ENCODE measurements at places on chromosomes 13 and 19. TPM values are rescaled to one million over a fixed set of nuclear protein-coding genes. Genes with fewer than 3 reads are reported as not detected.

DNA sequence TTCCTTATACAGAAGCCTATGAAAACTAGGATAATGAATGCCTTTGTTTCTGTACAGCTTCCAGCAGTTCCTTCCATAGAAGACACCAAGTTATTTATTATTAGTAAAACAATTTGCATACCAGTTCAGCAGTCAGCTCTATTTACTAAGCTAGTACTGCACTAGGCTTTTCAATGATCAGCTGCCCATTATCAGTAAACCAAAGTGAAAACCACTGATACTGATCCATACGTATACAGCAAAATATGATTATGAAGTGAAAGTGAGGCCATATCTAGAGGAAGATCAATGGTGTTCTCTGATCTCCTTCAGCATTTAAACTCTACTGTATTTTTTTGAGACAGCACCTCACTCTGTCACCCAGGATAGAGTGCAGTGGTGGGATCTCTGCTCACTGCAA is 3.2 kb downstream of the TPT1 start:
- H3K27ac ChIP-seq: no peak overlapping the region
- H3K4me3 ChIP-seq: peak overlapping the region; percentile 2
- peaks cover 16% of the 10 kb centered on the region for H3K4me1 ChIP-seq
- no peak for DNase-seq

- H3K27me3 ChIP-seq: no peaks in the 10 kb centered on the region
- H3K27ac ChIP-seq: no peak overlapping the region
- H3K36me3 ChIP-seq: no peaks in the 10 kb centered on the region
These were observed 108.6 kb downstream of the AKAP11 start for GRCh38 chr13:42380420-42381164.

DNA sequence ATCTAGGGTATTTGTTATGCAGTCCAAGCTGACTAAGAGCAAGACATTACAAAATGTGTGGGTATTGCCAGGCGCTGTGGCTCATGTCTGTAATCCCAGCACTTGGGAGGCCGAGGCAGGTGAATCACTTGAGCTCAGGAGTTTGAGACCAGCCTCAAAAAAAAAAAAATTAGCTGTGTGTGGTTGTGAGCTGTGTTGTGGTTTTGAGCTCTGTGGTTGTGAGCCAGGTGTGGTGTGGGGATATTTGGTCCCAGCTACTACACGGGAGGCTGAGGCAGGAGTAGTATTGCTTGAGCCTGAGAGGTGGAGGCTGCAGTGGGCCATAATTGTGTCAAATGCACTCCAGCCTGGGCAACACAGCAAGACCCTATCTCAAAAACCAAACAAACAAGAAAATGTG is 5.6 kb upstream of the KEAP1 start:
- no peaks in the 10 kb centered on the region for H3K4me1 ChIP-seq
- no peak overlapping the region for H3K27ac ChIP-seq
- H3K27me3 ChIP-seq: peaks cover 22% of the 10 kb centered on the region
- DNase-seq: no peak

DNA sequence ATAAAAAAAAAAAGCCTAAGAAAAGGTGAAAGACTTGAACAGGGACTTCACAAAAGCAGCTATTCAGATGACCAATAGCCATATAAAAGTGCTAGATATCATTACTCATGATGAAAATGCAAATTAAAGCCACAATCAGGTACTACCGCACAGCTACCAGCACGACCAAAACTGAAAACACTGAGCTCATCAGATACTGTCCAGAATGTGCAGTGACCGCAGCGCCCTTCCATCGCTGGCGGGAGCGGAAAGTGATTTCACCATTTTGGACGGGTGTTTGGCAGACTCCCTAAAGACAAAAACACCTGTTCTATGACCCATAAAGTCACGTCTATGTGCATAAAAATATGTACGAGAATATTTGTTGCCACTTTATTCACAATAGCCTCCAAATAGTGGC is 60.7 kb downstream of the SLC6A16 start:
- no peak overlapping the region for H3K27ac ChIP-seq
- H3K4me1 ChIP-seq: no peaks in the 10 kb centered on the region
- no peaks in the 10 kb centered on the region for H3K36me3 ChIP-seq
- no peak for DNase-seq

GRCh38 chr19:17406046-17406886 is 836 bp upstream of the BST2 start:
- H3K36me3 ChIP-seq: no peaks in the 10 kb centered on the region
- H3K4me1 ChIP-seq: peaks cover 32% of the 10 kb centered on the region
- H3K4me3 ChIP-seq: peak overlapping the region; percentile 83
- no peak for DNase-seq

- H3K4me1 ChIP-seq: no peaks in the 10 kb centered on the region
- H3K4me3 ChIP-seq: no peak overlapping the region
- H3K27ac ChIP-seq: no peak overlapping the region
- peaks cover 79% of the 10 kb centered on the region for H3K36me3 ChIP-seq
These were observed 14.6 kb downstream of the ADGRE5 start for GRCh38 chr19:14395710-14396336.

DNA sequence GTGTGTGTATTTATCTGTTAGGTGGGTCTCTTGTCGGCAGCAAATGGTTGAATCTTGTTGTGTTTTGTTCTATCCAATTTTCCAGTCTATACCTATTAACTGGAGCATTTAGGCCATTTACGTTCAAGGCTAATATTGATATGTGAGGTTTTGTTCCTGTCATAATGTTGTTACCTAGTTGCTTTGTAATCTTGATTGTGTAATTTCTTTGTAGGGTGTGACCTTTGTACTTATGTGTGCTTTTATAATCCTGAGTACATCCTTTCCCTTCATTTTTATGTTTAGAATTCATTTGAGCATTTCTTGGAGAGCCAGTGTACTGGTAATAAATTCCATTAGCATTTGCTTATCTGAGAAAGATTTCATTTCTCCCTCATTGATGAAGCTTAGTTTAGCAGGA is 83.0 kb upstream of the MIR17HG start:
- no peaks in the 10 kb centered on the region for H3K4me1 ChIP-seq
- no peak for DNase-seq
- no peaks in the 10 kb centered on the region for H3K27me3 ChIP-seq
- H3K27ac ChIP-seq: no peak overlapping the region
- no peaks in the 10 kb centered on the region for H3K36me3 ChIP-seq

The PNMA8B gene
- total RNA-seq: 0.86 TPM

The GARRE1 gene
- total RNA-seq: 25.1 TPM

The EMC10 gene
- total RNA-seq: 80.6 TPM

The KDELR1 gene
- 79.1 TPM for total RNA-seq

The PLK5 gene
- total RNA-seq: not detected

The PSG3 gene
- total RNA-seq: not detected

The CCDC194 gene
- not detected for total RNA-seq

The ZNF582 gene
- total RNA-seq: 4.7 TPM

Data from heart left ventricle (tissue), 16 donors.